Testis (tissue), 5 donors: ENCODE measurements at places on chromosomes 1 and 21.
A peak's percentile ranks its signal among the peaks of the same experiment; 100 is the strongest.

DNA sequence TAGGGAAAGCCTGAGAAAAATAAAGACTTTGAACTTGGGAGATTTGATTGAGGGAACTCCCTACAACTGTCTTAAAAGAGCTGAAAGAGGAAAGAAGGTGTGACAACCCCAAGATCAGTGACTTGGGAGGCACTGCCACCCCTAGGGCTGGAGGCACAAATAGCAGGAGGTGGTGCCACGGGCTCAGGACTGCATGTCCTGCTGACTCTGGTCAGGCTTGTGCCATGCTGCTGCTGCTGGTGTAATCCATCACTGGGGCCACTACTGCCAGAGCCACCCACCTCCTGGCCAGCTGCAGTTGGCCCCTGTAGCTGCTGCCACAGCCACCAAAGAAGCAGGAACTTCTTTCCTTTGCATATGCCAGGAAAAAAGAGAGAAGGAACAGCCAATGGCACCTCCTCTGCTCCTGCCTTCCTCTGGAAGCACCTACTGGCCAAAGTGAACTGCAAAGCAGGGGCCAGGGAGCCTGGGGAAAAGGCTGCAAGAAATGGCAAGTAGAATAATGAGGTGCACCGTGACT, 730.3 kb downstream of the PTPRU start:
- DNase-seq, result no peak

DNA sequence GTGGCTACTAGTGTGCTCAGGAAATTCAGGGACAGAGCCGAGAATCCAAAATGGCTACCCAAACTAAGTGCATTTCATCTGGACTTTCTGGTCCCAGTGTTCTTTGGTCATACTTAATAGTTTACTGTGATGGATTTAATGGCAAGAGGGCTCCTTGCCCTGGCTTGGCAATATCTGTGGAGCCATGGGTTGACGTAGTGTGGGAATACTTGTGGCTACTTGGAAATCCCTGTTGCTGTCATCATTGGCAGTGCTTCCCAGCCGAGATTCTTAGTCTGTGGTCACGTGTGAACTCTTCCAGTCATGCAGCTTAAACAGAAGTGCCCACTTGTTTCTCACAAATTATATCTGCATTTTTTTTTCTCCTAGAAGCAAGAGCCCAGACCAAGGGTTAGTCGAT, 198.9 kb downstream of the HS2ST1 start:
- DNase-seq, result no peak

GRCh38 chr1:18941221-18942141, 15.0 kb downstream of the IFFO2 start:
- peak; percentile 24 for DNase-seq

GRCh38 chr1:23423415-23424292, 894 bp downstream of the TCEA3 start:
- no peak for DNase-seq

GRCh38 chr1:14106126-14106525, 406.1 kb downstream of the PRDM2 start:
- DNase-seq, result no peak

GRCh38 chr1:42866549-42866948, 20.1 kb downstream of the ZNF691 start:
- DNase-seq, result no peak

DNA sequence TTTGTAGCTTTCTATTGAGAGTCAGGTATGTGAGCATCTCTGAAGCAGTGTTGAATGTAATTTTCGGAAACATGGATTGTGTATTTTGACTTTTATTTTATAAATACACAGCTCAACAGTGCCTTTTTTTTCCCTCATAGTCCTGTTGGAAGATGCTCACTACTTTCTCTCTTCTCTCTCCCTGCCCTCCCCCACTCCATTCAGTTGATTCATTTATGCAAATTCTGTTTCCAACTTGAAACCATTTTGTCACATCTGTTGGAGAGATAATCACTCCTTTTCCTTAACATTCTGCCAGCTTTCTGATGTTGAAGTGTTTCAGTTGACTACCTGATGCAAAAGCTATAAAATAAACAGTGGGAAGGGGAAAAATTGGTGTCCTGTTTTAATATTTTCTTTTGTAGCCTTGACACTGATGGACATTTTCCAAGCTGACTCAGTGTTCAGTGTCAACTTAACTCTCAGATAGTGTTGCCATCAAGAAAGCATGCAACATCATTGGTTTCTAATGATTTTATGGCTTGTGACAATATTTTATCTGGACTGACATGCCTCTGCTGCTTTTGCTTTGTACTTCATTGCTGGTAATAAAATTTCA, 194.5 kb downstream of the HS2ST1 start:
- DNase-seq, result no peak

GRCh38 chr1:118210051-118210722, 25.2 kb upstream of the SPAG17 start:
- DNase-seq, result no peak

- no peak for DNase-seq
These were observed 7.6 kb downstream of the RNU1-2 start for GRCh38 chr1:16903458-16903796.

- no peak for DNase-seq
These were observed 89.5 kb downstream of the SCMH1 start for GRCh38 chr1:41152622-41153044.

DNA sequence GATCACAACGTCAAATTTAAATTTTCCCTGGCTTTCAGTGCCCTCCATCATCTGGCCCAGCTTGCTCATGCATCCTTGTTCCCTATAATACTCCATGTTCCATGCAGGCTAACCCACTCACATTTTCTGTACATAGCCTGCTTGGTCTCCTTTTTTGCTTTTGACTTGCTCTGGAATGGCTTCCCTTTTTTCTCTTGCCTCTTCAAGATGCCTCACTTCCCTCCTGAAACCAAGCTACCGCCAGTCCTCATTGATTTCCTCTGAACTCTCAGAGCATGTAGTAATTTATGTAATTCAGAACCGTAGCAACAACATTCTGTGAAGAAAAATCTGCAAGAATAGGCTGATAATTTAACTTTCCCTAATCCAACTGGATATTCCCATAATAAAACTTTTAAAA, 10.3 kb downstream of the CAP1 start:
- DNase-seq, result no peak

DNA sequence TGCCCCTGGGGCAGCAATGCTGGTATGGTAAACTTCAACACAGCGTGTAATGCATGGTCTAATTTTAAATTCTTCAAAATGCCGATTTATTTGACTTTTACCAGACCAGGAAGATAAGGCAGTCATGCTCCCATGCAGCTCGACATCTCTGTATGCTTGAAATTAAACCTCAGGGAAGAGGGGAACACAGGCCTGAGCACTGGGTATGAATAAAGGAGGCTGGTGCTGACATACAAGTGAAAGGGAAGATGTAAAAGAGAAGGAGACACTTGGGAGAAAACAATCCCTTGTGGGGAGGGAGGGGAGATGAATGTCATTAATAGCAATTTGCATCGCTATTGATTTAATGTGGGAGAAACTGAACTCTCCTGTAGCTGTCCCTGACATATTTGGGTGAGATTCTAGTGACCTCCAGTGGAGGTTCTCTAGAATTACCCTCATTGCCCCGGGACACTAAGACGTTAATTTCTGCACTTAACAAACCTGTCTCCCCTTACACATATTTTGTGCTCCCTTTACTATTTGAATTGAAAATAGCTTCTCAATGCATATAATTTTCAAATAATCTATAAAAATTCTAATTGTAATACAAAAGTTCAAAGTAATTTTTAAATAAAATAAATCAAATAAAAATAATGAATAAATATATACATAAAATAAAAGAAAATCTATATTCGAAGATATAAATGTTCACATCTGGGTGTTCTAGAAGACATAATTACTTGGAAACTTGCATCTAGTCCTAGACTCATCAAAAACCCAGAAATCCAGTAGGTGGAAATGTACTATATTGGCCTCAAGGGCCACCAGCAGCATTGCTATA, 283.1 kb downstream of the LMX1A start:
- DNase-seq, result no peak

- DNase-seq, result peak; percentile 57
These were observed 6.9 kb downstream of the CAMK1G start for GRCh38 chr1:209590405-209590804.

DNA sequence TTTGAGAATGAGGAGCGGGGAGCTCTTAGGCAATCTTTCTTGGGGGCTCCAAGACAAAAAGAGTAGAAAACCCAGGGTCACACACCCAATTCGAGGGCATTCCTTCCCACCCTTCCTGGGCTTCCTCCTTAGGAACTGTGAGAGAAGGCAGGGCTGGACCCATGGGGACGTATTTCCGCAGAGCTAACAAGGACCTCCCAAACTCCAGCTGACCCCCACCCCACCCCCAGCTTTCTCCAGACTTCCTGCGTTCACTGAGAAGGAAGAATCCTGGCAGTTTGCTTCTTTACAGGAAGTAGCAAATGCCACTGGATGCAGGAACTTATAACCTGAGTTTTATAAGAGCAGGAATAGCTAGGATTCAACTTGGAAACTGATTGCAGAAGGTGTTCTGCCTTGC, 2.7 kb upstream of the LHX9 start:
- no peak for DNase-seq

GRCh38 chr1:167605576-167605975, 24.5 kb upstream of the RCSD1 start:
- no peak for DNase-seq

- DNase-seq, result no peak
These were observed 141.8 kb downstream of the TENT5C start for GRCh38 chr1:117747605-117748004.

DNA sequence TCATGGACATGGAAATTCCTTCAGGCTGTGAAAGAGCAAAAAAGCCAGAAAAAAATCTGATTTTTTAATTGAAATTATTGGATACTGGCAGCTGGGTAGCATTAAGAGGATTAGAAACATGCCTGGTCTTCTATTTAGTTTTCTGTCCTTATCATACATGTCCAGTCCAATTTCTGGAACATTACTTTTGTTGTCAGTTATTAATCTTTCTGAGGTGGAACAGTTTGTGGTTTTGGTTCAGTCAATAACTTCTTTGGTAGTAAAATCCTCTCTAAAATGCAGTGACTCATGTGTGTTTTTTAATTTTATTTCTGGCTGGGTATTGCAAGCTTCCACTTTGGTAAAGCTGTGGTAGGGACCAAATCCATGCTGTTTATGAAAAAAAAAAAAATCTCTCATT, 687.0 kb upstream of the ADGRL2 start:
- no peak for DNase-seq

GRCh38 chr21:46180778-46181391, 3.4 kb downstream of the SPATC1L start:
- no peak for DNase-seq

- DNase-seq, result no peak
These were observed 93.9 kb downstream of the ATP1A1 start for GRCh38 chr1:116466810-116467557.

DNA sequence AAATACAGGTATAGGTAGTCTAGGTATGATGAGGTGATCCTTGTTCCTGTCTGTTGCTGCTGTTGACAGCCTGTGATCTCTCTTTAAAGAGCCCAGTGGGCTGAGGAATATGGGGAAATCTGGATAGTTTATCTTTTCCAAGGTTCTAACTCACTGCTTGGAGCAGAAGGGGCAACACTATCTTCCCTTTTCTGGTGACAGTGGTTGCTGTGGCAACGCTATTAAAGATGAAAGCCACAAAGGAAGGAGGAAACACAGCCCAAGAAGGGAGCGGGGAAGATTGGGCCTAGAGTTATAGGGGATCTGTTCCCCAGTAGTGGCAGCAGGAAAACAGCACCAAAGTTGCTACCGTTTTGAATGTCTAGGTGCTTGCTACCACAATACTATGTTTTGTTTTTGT, 8.8 kb downstream of the PCP4L1 start:
- no peak for DNase-seq

GRCh38 chr1:78143152-78143551, 97.4 kb downstream of the GIPC2 start:
- DNase-seq, result no peak

- peak; percentile 79 for DNase-seq
These were observed at the start of gene PADI2 for GRCh38 chr1:17119076-17119772. TSS of gene PADI2 (minus strand) at chr1:17119451. CDS start at chr1:17119371, 80 bp downstream.

DNA sequence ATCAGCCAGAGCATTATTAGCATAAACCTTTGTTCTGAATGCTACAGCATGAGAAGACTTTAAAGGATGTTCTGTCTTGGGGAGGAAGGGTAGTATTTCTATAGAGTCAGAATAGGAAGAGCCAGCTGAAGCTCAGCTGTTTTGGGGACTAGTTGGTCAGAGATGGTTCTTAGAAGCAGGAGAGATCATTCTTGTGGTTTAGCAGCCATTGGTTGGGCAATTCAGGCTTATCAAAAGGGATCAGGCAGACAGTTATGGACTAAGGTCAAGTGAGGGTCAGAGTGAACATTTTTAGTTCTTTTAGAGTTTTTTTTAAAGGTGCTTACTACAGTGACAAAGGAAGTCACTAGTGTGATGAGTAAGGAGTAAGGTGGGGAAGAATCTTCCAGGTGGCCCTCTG, 245.5 kb downstream of the RPS6KC1 start:
- DNase-seq, result no peak

DNA sequence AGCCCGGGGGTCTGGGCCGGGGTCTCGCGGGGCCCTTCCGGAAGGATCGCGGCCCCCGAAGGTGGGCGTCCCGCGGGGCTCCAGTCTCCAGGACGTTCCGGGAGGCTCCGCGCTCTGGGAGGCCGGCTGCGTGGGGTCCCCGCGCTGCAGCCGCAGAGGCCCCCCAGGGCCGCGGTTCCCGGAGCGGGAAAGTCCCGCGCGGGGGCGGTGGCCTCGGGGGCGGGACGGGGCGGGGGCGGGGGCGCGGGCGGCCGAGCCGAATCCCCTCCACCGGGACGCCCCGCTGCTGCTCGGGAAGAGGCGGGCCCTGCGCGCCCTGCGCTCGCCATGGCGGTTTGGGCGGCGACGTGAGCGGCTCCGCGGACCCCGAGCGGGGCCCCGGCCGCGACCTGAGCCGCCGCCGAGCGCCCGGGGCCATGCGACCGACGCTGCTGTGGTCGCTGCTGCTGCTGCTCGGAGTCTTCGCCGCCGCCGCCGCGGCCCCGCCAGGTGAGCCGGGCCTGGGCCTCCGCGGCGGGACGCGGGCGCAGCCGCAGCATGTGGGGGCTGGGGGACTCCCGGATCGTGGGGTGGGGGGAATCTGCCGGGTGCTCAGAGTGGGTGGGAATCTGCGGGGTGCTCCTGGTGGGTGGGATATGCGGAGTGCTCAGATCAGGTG, at the start of gene IFNGR2:
Gene IFNGR2 (plus strand): TSS at position 286 of the 658 bp plus-strand sequence. CDS start 131 bp downstream, at position 417.
- peak; percentile 43 for DNase-seq

GRCh38 chr21:33231526-33231925, 1.8 kb downstream of the IFNAR2 start:
- no peak for DNase-seq

- no peak for DNase-seq
These were observed 9.3 kb downstream of the SLC35A3 start for GRCh38 chr1:99979091-99979490.

DNA sequence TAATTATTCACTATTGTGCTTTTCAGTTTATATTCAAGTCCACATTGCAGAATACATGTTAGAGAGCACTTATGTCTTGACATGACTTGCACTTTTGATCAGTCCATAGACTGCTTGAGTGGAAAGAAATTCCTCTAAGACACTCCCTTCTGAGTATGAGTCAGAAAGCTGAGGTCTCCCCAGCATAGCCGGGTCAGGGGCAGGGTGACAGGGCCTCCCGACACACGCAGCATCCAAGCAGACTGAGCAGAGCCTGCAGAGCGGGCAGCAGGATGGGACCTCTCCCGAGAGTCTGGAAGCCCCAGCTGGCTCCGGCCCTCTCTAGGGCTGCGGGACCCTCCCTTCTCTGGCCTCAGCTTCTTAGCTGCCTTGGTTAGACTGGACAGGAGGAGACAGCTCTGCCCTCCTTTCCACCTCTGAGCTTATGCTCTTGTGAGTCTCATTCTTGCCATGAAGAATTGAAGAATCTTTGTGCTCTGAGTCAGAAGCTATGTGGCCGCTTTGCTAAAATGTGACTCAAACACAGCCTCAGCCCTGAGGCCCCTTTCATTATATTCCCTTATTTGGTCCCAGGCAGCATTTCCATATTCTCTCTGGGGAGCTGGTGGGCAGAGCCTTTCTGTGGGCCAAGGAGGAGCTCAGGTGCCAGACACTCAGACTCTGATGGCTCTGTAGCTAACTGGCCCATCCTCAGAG, 11.2 kb upstream of the CAPN2 start:
- DNase-seq, result peak; percentile 60
